ENCODE measurements at places on chromosomes 3 and 15.

GRCh38 chr15:85473455-85473854 is 93.1 kb downstream of the AKAP13 start:
- no peak for DNase-seq

DNA sequence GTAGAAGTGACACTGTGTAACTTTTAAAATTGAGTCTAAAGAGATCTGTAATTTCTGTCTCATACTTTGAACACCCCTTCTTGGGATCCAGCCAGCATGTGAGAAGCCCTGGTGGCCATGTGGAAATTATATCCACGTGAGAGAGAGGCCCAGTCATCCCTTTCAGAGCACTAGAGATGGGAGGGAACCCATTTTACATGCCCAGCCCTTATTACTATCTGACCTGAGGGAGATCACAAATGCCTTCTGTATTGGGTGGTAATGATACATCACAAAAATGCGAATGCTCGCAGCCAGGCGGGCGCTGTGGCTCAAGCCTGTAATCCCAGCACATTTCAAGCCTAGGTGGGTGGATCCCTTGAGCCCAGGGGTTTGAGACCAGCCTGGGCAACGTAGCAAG is 27.3 kb upstream of the TRAK1 start:
- no peak for DNase-seq

GRCh38 chr3:186162221-186162620 is 53.3 kb upstream of the ETV5 start:
- DNase-seq, result no peak

GRCh38 chr3:60972599-60972998 is 278.7 kb downstream of the FHIT start:
- DNase-seq, result no peak

DNA sequence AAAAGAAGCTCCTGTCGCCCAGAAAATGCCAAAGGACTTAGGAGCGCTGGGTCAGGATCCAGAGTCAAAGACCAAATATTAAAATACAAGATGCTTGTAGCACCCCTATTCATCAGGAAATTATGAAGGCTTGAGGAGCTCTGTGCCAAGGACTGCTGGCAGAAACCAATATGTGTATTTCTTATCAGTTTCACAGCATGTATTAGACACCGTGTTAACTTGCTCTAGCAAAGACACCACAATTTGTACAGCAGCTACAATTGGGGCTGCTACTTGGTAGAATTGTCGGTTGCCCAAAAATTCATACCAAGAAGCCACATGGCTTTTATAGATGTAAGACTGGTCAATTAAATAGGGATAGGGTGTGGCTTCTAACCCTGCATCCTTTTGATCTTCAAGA is 128.8 kb downstream of the CD47 start:
- DNase-seq, result no peak

- no peak for DNase-seq
Measured at GRCh38 chr15:101100118-101100517, 151.7 kb downstream of the CHSY1 start.

DNA sequence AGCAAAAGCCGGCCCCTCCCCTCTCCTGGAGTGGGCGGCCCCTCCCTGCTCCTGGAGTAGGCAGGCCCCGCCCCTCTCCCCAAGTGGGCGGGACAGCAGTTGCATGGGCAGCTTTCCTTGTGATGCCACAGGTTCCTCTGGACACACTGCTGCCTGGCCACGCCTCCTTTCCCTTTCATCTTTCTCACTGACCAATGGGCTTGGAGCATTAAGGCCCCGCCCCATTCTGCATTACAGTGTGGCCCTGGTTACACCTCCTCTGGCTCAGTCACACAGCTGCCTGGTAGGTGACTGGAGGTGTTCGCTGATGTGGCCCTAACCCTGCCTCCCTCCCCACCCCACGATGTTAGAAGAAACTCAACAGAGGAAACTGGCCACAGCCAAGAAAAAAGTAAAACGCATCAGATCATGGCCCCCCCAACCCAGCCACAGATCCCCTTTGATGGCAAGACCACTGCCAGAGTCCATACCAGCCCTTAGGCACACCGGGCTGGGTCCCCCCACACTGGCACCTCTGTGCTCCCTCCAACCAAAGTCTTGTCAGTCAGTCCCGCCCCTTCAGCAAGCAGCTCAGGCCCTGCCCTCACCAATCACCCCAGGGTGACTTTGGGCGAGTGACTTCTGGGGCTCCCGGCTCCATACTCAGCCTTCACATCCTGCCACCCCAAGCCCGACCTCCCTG is 84.3 kb downstream of the ADAMTS7 start:
- no peak for DNase-seq

GRCh38 chr3:62604298-62604697 is 230.9 kb upstream of the FEZF2 start:
- no peak for DNase-seq

- no peak for DNase-seq
Measured at GRCh38 chr15:78461171-78461888, 23.3 kb downstream of the IREB2 start.

DNA sequence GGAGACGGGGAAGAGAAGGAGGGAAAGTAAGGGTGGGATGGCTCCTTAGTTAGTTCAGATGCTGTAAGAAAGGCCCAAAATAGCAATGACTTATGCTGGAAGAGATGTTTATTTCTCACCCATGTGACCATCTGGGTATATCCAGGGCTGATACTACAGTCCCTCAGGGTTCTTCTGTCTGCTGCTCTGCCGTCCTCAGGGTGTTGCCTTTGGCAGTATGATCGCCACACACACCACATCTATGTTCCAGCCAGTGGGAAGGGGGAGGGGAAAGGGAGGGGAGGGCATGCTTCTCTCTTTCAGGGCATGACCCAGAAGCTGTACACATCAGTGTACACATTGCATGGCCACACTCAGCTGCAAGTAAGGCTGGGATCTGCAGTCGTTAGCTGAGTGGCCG is 10.2 kb downstream of the CD276 start:
- DNase-seq, result no peak

DNA sequence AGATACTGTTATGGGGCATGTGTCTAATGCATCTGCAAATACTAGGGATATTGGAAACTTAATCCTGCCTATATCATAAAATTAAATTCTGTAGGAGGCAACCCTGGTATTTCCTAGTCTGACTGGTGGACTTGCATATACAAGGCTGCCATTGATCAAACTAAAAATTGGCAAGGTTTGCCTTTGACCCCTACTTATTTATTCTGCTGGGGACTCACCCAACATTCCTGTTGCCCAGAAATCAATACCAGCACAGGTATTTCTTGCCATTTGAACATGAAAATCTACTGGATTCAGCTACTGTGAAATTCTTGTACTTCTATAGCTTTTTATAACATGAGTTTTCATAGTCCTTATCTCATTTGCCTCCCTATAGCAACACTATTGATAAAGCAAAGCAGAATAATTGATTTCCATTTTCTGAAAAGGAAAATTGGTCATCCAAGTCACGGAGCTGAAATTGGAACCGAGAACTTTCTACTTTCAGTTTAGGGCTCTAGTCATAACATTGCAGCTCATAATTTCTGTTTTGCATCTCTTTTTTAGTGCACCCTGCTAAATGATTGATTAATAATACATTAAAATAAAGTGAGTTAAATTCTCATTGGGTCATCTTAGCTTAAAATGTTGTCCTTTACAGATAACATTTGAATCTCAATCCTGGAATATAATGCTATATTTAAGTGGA is 365.2 kb downstream of the MFSD1 start:
- DNase-seq, result no peak

- peak; percentile 7 for DNase-seq
Measured at GRCh38 chr15:99719096-99719541, 14.1 kb downstream of the LYSMD4 start.
